ENCODE measurements at places on chromosomes 6 and 20.
A peak's percentile ranks its signal among the peaks of the same experiment; 100 is the strongest.

GRCh38 chr20:37384683-37385174, 38.8 kb downstream of the SRC start:
- DNase-seq, result peak; percentile 74

GRCh38 chr20:62366370-62367135, 559 bp downstream of the LAMA5 start:
- peak; percentile 45 for DNase-seq

GRCh38 chr6:132017942-132018341, 66.8 kb upstream of the CCN2 start:
- DNase-seq, result no peak

GRCh38 chr20:32007787-32008616, 2.2 kb upstream of the CCM2L start:
- DNase-seq, result no peak

GRCh38 chr6:31210123-31210522, 39.6 kb upstream of the POU5F1 start:
- DNase-seq, result no peak

GRCh38 chr6:48883116-48883515, 579.9 kb downstream of the MMUT start:
- DNase-seq, result no peak

- DNase-seq, result no peak
These were observed 10.7 kb upstream of the SOBP start for GRCh38 chr6:107479089-107479690.

DNA sequence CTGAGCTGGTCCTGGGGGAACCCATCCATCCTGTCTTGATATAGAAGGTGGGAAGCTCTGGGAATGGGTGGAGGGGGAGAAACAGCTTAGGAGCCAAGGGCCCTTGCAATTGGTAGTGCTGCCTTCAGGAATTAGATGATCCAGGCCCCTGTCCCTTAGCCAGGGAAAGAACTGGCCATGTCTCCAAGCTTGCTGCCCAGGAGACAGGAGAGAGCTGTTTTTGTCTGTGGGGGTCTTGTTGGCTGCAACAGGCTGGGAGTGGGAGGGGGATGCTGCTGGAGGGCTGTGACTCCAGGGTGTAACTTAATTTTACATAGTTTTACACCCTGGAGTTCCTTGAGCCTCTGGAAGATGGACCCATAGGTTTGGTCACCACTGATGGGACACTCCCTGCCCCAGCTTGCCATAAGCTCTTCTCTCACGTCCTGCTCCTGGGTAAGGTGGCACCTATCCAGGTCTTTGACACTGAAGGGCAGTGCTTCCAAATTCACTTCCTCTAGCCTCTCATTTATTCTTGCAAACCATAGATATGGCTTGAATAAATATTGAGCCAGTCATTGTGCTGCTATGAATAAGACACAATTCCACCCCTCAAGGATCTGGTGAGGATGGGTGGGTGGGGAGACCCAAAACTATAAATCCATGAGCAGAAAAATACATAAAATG, 16.8 kb downstream of the VEGFA start:
- DNase-seq, result no peak

DNA sequence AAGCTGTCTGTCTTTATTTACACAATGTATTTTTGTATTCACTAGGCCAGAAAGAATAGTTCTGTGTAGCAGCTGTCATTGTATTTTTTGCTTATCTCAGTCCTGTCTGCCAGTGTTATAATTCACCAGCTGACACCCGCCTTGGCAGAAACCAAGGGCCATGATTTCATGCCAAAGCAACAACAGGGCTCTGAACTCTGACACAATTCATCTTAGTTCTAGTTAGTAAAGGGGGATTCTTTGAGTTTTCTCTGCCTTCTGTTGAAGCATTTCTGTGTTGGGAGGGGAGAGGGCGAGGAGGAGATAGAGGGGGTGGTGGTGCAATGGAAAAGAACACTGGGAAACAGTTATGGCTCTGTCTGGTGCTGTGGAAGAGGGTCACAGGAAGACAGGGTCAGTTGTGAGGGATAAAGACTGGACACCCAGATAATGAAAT, 684.6 kb upstream of the MARCKS start:
- no peak for DNase-seq

DNA sequence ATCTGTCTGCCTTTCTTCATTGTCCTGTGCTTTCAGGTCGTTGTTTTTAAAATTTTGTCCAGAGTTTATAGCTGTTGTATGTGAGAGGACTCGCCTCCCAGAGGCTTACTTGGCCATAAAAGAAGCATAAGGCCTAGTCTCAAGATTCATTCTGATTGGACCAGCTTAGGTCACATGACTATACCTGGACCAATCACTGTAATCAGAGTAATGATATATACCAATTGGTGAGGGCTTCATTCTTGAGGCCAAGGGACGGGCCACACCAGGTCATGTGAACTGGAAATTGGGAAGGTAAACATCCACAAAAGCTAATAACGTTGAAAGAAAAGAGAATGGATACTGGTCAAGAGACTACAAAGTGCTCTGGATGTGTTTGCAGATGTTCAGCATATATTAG, 141.4 kb upstream of the SULF2 start:
- DNase-seq, result no peak

GRCh38 chr6:108896111-108896661, 48.0 kb downstream of the ARMC2 start:
- no peak for DNase-seq

GRCh38 chr6:109738255-109738654, 47.2 kb downstream of the FIG4 start:
- no peak for DNase-seq

- DNase-seq, result no peak
These were observed 12.0 kb upstream of the HFE start for GRCh38 chr6:26075063-26075717.

DNA sequence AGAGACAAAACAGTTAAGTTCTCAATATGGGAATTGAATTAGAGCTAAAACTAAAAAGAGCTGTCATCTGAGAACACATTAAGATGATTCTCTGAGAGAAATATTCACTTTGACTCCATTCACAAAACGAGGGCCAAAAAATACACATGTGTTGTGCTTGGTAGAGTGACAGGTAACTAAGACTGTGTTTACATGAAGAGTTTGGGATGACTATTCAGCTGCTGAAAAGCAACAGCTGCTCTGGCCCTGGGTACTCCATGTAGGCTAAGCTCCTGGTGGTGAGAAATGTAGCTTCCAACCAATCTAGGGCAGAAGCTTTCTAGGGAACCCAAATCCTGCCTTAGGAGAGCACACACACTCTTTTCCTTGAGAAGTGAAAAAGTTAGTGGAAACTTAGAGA, 184.5 kb downstream of the COL21A1 start:
- DNase-seq, result no peak

DNA sequence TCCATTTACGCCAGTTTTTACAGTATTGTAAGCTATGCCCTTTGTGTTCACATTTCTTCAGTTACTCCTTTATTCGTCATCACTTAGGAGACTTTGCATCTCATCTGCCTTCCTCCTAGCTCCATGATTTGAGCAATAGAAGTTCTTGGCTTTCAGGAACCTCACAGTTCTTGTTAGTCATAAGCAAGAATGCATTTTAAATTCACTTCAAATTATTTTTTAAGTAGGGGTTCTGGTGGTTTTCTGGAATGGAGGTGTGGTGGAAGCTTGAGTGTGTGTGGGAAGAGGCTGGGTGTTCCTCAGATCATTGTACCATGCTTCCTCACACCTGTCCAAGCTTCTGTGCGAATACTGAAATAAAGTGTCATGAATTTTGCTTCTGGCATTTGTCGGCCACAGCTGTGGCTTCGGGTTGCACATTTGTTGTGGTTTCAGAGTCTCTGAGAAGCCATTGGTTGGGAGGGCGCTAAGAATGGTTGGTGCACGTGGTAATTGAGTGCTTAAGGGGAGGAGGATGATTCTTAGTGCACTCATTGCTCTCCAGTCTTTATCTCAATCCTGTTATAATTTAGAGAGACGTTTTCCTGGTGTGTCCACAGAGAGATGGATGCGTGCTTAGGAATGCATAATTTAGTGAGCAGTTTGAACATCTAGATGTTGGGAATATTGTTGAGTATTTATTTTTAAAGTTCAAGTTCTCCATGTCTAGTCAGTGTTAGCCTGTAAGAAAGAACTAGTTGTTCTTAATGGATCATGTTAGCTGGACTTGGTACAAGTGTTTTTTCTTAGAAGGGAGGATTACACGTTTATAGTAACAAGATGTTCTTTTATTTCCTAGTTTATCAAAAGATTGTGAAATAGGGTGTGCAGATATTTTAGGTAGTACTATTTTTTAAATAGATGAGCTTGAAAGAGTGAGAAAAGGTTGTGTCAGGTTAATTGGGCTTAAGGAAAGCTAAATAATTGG, 31.9 kb downstream of the FOXO3 start:
- peak; percentile 93 for DNase-seq

DNA sequence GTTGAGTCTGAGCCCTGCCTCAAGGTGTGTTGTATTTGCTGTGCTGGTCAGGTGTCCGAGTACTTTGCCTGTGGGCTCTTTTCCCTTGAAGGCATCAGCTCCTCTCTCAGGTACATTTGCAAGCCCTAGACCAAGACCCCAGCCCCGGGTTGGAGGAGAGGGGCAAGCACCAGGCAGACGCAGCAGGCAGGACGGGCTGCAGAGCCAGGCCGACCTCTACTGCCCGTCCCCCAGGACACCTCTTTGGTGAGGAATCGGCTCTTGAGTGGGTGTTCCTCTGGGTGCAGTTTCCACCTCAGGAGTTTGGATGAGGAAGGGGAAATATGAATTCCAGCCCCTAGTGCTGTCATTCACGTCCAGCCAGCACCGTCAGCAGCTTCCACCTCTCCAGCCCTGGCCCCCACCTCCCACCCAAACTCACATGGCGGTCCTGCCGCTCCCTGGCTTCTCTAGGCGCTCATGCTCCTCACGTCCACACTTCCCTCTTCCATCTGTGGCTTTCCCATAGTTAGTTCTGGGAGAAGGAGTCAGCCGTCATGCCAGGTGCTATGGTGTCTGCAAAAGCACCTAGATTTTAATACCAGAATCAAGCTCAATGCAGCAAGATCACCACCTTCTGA, 183.9 kb downstream of the DLL1 start:
- DNase-seq, result no peak

DNA sequence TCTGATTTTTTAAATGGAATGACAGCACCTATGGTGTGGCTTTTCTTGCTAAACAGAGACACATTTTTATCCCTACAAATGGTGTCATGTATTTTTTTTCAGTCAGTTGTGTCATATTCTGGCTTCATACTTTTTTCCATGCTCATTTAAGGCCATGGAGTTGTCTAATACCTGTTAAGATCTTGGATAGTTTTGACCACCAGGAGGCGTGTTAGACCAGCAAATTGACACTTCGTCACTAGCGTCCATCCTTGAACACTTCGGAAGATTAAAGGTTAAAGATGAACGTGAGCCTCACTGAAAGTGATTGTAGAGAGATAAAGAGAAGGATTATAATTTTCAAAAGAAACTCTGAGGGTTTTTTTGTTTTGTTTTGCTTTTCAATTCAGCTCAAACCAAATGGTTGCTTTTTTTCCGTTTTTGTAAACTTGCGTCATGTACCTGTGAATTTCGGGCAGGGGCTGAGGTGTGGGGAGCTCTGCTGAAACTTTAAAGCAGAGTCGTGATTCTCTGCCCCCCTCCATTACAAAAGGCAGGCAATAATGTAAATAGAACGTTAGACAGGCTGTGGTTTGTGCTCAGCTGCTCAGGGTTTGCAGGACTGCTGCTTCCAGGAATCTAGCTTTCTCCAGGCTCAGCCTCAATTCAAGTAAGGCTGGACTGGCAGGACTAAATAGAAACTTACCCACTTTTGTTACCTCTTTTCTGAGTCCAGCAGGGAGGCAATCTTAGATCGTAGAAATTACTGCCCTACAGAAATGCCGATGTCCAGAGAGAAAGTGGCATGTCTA, 245.1 kb downstream of the FOXA2 start:
- DNase-seq, result peak; percentile 65

DNA sequence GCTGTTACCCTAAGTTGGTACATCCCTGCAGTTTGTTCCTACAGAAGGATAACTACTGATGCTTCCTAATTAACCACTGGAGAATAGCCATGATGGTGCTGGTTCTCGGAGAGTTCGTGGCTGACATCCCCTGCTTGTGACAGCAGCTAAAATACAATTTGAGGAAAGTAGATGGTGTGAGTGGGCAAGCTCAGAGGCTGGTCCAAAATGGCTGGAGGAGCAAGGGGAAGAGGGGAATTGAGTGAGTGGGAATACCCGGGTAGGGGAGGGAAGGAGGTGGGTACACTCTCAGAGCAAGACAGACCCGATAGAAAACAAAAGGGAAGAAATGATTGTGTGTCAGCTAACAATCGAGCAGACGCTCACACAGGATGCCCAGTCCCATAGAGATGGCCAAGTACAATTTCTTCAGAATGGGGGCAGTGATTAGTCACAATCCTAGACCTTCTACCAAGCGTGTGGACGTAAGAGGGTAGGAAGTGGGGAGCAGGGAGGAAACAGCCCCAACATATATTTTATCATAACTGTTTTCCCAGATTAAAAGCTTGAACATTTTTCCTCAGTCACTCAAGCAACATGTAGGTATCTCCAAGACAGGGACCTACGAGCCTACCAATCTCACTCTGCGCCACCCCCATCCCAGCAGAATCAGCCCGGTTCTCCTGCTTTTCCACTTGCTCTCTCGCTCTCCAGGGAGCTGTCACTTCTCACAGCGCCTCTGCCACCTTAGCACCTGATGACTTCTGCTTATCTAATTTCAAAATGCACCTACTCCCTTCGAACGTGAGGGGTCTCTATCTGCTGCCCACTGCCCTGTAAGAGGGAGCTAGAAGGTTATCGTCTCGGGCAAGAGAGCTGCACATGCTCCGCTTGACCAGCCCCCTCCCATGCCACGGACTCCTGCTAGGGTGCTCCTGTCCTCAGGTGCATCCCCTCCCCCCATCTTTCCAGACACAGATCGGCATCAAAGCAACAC, 26.2 kb downstream of the RIPOR2 start:
- DNase-seq, result peak; percentile 69

- DNase-seq, result peak; percentile 36
These were observed 815 bp downstream of the SPATA2 start for GRCh38 chr20:49914310-49915117.

DNA sequence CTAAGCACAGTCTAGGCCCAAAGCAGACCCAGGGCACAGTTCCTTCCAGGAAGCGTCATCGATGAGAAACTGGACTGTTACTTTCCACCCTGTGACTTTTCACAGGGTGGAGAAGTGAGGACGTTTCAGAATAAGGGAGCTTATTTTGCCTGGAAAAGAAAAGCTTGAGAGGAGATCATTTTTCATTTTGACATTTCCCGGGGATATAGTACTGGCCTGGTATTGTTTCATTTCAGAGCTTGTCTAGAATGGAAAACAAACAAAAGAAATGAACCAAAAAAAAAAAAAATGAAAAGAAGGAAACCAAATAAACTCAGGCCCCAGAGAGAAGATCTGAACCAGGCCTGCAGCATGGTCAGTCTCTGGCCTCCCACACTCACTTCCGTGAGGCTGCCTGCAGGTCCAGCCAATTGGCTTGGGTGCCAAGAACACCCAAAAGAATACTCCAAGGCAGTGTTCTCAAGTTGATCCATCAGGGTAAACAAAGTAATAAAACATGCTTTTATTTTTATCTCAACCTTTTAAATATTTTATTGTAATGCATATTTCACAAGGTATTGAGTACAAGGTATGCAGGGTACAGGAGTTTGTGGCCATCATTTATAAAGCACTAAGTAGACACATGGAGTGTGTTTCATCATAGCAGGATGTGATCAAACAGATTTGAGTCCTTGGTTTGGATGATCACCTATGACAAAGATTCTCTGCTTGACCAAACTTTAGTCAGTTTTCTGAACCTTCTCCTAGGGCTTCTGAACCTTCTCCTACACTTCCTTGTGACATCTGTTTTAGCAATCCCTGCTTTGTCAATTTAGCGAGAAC, 176.9 kb upstream of the GGTLC1 start:
- no peak for DNase-seq

Data from OCI-LY7 (cell line).